Calu3 (cell line): ENCODE measurements at places on chromosomes 16 and 17.

GRCh38 chr17:82868715-82869131 lies 28.9 kb upstream of the ZNF750 start:
- DNase-seq = no peak

GRCh38 chr17:56594320-56595107 lies 1.0 kb downstream of the NOG start:
- peak; percentile 16 for DNase-seq

GRCh38 chr17:46194393-46195216 lies 1.4 kb upstream of the KANSL1 start:
- peak; percentile 65 for DNase-seq

GRCh38 chr17:58204796-58205195 lies 12.3 kb downstream of the EPX start:
- no peak for DNase-seq

GRCh38 chr16:58264007-58264406 lies 30.8 kb downstream of the PRSS54 start:
- DNase-seq = no peak

DNA sequence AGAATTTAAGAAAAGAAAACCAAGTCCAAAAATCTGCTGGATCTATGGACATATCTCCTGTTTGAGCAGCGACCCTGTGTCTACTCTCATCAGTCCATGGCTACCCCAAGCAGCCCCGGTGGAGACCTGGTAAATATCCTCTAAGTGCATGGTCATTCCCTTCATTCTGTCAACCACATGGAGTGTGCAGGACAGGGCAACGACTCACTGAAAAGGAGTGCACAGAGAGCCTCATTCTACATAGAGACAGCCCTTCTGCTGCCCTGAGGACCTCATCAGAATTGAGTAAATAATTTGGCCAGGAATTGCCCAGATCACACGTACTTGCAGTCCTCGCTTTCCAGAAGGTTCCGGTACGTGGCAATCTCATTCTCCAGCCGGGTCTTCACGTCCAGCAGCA lies 3.0 kb downstream of the KRT38 start:
- DNase-seq = no peak

GRCh38 chr17:1493291-1493980 lies 950 bp upstream of the MYO1C start:
- no peak for DNase-seq

DNA sequence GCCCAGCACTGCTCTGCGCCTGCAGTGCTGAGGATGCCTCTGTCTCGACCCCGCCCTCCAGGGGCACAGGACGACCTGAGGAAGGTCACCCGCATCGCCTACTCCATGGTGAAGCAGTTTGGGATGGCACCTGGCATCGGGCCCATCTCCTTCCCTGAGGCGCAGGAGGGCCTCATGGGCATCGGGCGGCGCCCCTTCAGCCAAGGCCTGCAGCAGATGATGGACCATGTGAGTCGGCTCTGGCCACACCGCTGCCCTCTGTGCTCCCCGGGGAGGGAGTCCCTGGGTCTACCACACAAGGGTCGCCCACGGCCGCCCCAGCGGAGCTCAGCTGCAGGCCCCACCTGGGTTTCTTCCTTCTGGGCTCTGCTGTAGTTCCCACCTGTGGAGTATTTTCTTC lies 6.7 kb upstream of the RPL13 start:
- no peak for DNase-seq

GRCh38 chr16:27239026-27239425 lies 29.5 kb downstream of the NSMCE1 start:
- no peak for DNase-seq

DNA sequence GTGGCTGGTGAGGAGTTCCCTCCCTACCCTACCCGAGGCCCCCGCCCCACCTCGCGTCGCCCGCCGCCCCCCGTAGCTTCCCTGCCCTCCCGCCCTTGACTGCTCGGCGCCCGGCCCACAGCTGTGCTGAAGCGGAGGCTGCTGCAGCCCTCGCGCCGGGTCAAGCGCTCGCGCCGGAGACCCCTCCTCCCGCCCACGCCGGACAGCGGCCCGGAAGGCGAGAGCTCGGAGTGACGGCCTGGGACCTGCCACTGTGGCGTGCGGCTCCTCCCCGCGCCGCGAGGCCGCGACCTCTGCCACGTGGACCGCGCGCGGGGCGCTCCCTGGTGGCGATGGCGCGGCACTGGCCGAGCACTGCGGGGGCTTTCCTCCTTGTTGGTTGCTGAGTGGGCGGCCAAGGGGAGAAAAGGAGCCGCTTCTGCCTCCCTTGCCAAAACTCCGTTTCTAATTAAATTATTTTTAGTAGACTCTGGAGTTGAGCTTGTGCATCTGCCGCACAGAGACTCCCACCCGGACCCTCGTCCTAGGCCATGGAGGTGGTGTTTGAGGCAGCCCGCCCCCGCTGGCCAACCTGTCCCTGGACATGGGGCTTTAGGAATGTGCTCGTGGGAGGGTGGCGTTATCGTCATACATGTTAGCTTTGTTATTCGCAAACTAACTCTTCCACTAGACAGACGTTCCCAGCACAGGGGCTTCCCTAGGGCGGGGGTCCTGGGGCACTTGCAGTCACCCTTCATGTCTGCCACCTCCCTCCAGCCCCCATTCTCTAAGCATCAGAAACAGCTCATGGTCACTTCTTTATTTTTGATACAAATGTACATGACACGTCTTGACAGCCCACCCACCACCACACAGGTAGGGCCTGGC lies 4.4 kb downstream of the TP53I13 start:
- no peak for DNase-seq

GRCh38 chr17:45022288-45022648 lies 29.2 kb downstream of the DCAKD start:
- no peak for DNase-seq

- DNase-seq = no peak
These were observed 24.4 kb upstream of the NAT9 start for GRCh38 chr17:74800531-74800930.

- DNase-seq = peak; percentile 34
These were observed 3.3 kb upstream of the LAT start for GRCh38 chr16:28981517-28981916.

DNA sequence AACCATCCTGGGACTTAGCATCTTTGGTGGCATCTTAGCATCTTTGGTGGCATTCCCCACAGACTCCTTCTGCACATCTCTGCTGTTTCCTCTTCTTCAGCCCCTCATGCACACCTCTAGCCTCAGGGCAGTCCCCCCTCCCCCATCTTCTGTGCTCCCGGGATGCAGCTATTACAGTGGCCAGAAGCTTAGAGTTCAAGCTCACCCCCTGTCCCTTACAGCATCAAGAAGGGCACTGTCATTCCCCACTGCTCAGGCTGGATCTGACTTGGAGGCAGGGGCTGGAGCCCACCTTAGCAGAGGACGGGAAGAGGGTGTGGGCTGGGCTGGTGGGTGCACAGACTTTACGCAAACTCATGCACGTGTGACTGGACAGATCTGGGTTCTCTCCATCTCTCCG lies 650 bp downstream of the EPN3 start:
- peak; percentile 47 for DNase-seq

DNA sequence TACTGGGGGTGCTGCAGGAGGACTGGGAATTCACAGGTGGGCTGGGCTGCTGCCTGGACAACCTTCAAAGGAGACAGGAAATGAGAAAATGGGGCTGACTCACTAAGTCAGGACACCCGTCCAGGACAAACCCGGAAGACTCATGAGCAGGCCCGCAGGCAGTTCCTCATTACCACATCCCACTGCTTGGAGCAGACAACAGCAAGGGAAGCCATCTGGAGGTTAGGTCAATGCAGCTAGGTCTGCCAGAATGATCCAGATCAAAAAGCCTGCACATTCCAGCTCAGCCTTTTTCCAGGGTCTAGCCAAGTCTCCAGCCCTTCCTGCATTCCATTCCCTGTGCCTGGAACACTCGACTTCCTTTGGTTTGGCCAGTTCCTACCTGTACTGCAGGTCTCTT lies 536.5 kb upstream of the CDH11 start:
- DNase-seq = no peak

GRCh38 chr16:74758801-74759200 lies 15.8 kb downstream of the FA2H start:
- DNase-seq = no peak

- DNase-seq = no peak
These were observed 494.9 kb upstream of the RBFOX1 start for GRCh38 chr16:6837722-6838121.

GRCh38 chr16:71771571-71771970 lies 37.1 kb downstream of the AP1G1 start:
- no peak for DNase-seq

- DNase-seq = no peak
These were observed 109.6 kb downstream of the HS3ST3A1 start for GRCh38 chr17:13491916-13492736.

DNA sequence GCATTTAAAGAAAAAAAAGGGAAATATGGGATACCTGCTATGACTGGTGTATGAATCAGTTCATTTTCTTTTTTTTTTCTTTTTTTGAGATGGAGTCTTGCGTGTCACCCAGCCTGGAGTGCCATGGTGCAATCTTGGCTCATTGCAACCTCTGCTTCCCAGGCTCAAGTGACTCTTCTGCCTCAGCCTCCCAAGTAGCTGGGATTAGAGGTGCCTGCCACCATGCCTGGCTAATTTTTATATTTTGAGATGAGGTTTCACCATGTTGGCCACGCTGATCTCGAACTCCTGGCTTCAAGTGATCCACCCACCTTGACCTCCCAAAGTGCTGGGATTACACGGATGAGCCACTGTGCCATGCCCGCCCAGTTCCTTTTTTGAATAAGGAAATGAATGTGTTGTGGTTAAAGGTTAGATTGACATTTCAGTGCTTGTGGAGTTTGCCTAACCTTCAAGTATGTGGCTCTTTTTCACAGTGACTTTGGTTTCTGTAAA lies 7.7 kb downstream of the HAPSTR1 start:
- DNase-seq = no peak

DNA sequence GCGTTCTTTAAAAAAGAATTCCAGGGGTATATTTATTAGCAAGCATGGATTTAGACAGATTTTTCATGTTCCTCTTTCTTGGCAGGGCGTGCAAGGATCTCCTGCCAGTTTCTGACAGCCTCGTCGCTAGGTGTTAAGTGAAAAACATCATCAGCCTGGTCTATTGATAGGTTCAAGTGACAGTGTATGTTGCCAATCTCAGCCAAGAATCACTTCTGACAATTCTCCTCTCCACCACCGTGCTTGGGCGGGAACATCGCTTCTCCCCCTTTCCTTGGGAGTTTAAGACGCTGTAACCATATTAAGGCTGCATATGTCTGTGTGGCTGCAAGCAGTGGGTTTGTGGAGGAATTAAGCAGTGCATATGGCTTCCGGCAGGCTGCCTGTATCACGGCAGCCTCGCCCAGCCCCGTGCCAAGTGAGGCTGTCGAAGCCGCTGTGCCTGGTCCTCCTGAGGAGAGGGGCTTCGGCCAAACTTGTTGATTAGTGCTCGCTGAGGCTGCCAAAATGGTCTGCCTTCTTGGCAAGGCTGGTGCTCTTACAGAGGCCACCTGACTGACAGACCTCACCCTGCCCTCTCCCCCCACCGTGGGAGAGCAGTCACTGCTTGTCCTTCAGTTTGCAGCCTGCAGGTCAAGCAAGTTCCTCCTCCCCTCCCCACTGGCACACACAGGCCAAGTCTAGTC lies 132.2 kb upstream of the MPHOSPH6 start:
- no peak for DNase-seq

- DNase-seq = no peak
These were observed 13.1 kb downstream of the ZSCAN10 start for GRCh38 chr16:3085868-3086595.

DNA sequence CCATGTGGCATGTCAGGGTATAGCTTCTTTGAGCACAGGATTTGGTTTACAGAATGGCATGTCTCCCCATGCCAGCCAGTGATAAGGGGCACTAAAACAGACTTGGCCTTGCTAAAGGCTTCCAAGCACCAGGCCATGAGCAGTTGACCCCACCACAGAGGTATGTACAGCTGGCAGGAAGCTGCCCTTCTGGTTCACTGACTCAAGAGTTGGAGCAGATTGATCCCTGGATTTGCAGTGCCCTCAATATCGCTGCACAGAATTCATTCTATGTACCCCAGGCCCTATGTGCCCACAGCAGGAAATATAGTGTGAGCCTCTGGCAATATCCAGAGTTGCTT lies 24.3 kb downstream of the HLF start:
- DNase-seq = no peak

- DNase-seq = no peak
These were observed 165.4 kb downstream of the PRKCA start for GRCh38 chr17:66467766-66468165.

DNA sequence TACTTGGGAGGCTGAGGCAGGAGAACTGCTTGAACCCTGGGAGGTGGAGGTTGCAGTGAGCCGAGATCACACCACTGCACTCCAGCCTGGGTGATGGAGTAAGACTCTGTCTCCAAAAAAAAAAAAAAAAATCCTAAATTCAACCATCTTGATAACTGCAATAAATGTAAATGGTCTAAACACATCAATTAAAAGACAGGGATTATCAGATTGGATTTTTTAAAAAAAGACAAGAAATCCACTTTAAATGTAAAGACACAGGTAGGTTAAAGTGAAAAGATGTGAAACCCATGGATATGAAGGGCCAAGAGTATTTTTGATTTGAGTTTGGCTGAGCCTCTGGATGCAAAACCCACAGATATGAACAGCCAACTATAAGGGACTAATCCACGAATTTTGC lies 64.2 kb upstream of the ATP2A3 start:
- no peak for DNase-seq

- DNase-seq = peak; percentile 26
These were observed 6.6 kb downstream of the PTX4 start for GRCh38 chr16:1481906-1482835.

GRCh38 chr17:15168379-15168778 lies 96.7 kb downstream of the PMP22 start:
- no peak for DNase-seq

DNA sequence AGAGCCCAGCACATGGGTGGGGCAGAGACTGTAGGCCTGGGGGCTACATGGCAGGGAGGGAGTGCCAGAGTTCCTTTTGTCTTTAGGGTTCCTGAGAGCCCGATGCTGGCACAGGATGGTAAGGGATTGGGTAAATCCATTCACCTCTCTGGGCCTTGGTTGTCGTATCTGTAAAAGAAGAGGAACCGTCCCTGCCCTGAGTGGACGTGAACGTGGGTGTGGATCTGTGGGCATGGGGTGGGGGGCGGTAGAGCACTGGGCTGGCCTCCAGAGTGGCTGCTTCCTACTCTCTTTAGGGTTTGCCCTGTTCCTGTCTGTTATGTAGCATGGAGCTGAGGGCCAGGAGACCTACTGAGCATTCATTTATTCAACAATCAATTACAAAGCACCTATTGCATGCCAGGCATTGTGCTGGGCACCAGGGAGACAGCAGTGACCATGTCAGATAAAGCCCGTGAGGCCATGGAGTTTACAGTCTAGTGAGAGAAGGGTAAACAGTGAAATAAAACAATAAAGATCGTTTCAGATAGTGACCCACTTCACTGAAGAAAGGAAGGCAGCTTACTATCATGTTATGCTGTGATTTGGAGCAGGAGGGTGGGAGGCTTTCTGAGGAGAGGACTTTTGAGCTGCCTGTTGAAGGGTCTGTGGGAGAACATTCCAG lies 13.1 kb upstream of the TCAP start:
- DNase-seq = peak; percentile 76

DNA sequence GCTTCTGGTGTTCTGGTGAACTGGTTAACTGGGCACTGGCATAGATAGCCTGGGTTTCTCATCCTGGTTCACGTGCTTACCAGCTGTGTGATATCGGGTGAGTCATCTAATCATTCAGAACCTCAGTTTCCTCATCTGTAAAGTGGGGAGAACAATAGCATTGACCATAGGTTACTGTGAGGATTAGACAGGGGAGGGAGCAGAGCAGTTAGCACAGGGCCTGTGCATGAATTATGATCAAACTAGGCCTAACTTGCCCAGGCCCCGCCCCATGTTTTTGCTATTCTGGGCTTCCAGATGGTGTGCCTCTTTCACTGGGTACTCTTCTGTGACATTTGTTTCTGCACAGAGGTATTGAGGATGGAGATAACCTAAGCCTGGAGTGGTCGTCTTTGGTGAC lies 4.6 kb upstream of the KLHL36 start:
- no peak for DNase-seq
